ENCODE measurements at places on chromosomes 12 and 14. TPM values are rescaled to one million over a fixed set of nuclear protein-coding genes. Genes with fewer than 3 reads are reported as not detected.
A peak's percentile ranks its signal among the peaks of the same experiment; 100 is the strongest.

DNA sequence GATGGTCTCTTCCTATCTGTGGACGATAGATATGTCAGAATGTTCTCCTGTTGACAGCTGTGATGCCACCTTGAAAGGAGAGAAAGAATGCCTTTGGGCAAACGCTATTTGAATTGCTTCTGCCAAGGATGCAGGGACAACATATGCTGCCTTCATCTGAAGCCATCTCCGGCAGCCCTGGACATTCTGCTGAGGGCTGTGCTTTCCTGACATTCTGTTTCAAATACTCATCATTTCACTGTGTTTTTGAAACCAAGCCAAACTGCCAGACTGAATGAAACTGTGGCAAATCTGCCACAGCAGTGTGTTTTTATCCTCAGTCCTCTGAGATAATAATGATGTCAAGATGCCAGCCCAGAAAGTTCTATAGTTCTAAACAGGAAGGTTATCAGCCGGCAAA, 85.8 kb upstream of the BCAT1 start:
- H3K4me3 ChIP-seq: no peak overlapping the region
- H3K27me3 ChIP-seq: no peaks in the 10 kb centered on the region
- no peak for DNase-seq

DNA sequence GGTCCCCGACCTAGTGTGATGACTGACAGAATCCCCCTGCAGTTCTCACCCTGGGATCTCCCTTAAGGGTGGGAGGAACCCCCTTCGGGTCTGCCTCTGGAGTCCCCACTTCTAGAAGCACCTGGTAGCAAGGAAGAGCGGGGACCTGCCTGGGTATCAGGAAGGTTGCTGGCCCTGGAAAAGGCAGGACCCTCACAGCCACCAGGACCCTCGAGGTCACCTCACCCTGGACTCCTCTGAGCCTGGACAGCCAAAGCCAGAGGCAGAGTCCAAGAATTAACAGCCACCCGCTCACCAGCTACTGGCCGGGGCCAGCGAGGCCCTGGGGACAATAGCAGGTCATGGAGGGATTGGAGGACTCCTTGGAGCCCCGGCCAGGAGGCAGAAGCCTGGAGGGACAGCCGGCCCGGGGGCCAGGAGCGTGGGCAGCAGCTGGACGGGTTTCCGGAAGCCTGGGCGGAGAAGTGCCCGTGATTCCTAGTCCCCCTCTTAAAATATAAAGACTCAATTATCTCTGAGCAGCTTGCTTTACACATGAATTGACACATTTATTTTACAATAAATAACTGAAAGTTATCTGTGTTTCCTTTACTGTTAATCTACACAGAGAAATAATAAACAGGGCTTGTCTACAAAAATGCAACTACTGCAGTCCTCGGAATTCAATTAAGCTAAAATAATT, 17.5 kb downstream of the BCL11B start:
- H3K27me3 ChIP-seq: no peaks in the 10 kb centered on the region
- no peak overlapping the region for H3K27ac ChIP-seq
- H3K4me1 ChIP-seq: no peaks in the 10 kb centered on the region

DNA sequence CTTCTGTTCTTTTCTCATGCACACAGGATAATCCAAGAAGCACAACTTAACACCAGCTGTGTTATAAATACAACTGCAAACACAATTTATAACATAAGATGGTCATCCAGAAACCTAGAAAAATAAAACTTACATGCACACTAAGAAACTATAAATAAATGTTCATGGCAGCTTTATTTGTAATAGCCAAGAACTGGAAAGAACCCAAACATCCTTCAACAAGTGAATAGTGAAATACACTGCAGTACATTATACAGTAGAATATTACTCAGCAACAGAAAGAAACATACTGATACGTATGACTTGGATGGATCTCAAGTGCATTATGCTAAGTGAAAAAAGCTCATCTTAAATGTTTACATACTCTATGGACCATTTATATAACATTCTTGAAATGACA, 132.7 kb downstream of the SPTSSA start:
- H3K4me3 ChIP-seq: no peak overlapping the region
- H3K27me3 ChIP-seq: no peaks in the 10 kb centered on the region
- no peak for DNase-seq
- H3K4me1 ChIP-seq: no peaks in the 10 kb centered on the region

- peak overlapping the region; percentile 67 for H3K27ac ChIP-seq
- H3K36me3 ChIP-seq: no peaks in the 10 kb centered on the region
- no peaks in the 10 kb centered on the region for H3K4me1 ChIP-seq
- H3K4me3 ChIP-seq: no peak overlapping the region
- DNase-seq: peak; percentile 12
- H3K27me3 ChIP-seq: peaks cover 13% of the 10 kb centered on the region
Measured at GRCh38 chr14:99730876-99731546, 46.9 kb downstream of the CYP46A1 start.

DNA sequence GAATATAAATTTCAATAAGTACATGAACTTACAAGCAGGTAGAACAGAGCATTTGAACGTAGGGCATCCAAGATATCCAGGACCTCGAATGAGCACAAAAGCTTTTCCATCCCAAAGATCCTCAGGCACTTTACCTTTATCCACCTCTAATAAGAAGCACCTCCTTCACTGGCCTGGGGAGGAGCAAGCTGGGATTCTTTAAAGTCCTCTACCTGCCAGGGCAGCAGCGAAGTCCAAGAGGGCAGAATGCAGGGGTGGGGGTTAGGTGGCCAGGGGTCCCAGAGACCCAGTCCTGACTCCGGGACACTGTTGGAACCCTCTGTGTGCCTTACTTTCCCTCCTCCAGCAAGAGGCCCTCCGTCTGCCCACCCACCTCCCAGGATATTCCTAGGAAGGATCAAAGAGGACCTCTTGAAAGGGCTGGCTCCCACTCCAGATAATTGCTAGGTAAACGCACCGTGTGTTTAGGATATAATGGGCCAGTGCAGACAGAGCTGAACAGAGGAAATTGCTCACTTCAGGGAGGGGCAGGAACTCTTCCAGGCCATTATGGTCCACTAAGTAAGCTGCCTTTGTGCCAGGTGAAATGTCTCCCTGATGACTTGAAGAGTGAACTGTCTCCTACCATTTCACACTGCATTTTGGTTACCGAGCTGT, 68.1 kb downstream of the TTC9 start:
- H3K36me3 ChIP-seq: no peaks in the 10 kb centered on the region
- H3K27ac ChIP-seq: no peak overlapping the region
- H3K4me3 ChIP-seq: no peak overlapping the region
- H3K4me1 ChIP-seq: peaks cover 12% of the 10 kb centered on the region

GRCh38 chr12:12908711-12909110, 17.3 kb downstream of the GPRC5A start:
- H3K36me3 ChIP-seq: no peaks in the 10 kb centered on the region
- H3K4me1 ChIP-seq: peaks cover 8% of the 10 kb centered on the region
- no peak overlapping the region for H3K4me3 ChIP-seq
- no peak overlapping the region for H3K27ac ChIP-seq
- no peaks in the 10 kb centered on the region for H3K27me3 ChIP-seq
- no peak for DNase-seq

Gene LALBA
- not detected for total RNA-seq
